ENCODE measurements at places on chromosomes 3 and 15.

- no peak for DNase-seq
These were observed 138.3 kb upstream of the UBP1 start for GRCh38 chr3:33578325-33579177.

GRCh38 chr15:88651136-88651732 is 12.4 kb downstream of the ISG20 start:
- no peak for DNase-seq

GRCh38 chr3:129699199-129699598 is 92.7 kb upstream of the PLXND1 start:
- DNase-seq: no peak

DNA sequence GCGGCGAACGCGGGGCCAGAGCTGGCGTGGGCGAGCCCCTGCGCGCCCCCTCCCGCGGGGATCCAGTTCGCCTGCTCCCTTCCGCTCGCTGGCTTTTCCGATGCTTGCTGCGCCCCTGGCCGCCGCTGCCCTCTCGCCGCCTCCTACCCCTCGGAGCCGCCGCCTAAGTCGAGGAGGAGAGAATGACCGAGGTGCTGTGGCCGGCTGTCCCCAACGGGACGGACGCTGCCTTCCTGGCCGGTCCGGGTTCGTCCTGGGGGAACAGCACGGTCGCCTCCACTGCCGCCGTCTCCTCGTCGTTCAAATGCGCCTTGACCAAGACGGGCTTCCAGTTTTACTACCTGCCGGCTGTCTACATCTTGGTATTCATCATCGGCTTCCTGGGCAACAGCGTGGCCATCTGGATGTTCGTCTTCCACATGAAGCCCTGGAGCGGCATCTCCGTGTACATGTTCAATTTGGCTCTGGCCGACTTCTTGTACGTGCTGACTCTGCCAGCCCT is 721 bp downstream of the P2RY1 start:
- DNase-seq: no peak

DNA sequence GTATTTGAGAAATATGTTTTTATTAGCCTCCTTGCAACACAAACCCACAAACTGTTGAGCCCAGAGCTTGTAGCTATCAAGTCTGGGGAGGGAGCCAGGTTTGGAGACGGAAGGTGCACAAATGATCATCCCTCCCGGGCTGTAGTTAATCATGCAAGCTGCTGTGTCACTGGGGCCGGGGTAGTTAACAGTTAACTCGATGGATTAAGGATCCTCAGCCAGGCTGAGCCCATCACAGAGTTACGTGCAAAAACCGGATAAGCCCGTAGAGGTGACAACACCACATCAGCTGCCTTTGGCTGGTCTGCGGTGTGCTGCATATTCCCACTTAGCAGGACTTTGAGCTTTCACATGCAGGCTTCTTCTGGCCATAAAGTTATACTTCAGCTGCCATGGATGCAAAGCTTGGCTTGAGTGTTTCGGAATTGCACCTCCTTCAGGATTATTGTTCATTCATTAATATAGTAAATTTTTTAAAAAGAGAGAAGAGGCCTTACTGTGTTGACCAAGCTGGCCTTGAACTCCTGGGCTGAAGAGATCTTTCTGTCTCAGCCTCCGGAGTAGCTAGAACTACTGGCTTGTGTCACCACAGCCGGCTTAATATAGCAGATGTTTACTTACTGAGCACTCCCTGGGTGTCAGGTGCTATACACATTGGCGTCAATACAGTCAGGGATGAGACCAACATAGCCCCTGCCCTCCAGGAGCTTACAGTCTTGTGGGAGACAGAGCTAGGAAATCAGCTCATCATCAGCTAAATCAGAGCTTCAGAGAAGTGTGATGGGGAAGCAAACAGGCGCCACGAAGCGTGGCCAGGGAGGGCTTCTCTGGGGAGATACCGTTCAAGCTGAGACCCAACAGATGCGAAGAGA is 226.8 kb upstream of the BHLHE40 start:
- DNase-seq: no peak

DNA sequence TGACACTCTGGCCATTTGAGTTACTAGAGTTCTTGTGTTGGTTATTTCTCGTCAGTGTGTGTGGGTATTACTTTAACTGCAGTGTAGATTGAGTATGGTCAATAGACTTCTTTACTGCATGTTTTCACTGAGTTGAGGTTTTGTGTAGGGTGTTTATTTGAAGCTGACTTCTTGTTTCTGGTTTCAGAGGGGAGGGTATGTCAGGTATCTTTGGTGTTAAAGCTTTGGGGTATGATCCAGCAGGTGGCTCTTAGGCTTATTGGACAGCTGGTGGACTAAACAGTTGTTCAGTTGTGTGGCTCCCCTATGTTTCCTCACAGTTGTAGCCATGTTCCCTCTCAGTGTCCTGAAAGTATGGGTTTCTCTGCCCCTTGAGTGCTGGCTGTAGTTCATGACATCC is 72.0 kb downstream of the AKAP13 start:
- no peak for DNase-seq

- DNase-seq: no peak
These were observed 31.2 kb downstream of the SATB1 start for GRCh38 chr3:18393906-18394305.

GRCh38 chr3:32276279-32276841 is 37.9 kb downstream of the CMTM8 start:
- no peak for DNase-seq

- no peak for DNase-seq
These were observed 177.5 kb downstream of the EPHA6 start for GRCh38 chr3:96991800-96992365.

GRCh38 chr15:90101969-90102890 is at the start of gene IDH2:
Gene IDH2, minus strand, starts transcription at chr15:90102468. Its CDS starts 78 bp downstream, at chr15:90102390.
- DNase-seq: no peak

GRCh38 chr3:186882150-186882524 is 39.6 kb downstream of the ADIPOQ start:
- DNase-seq: no peak

DNA sequence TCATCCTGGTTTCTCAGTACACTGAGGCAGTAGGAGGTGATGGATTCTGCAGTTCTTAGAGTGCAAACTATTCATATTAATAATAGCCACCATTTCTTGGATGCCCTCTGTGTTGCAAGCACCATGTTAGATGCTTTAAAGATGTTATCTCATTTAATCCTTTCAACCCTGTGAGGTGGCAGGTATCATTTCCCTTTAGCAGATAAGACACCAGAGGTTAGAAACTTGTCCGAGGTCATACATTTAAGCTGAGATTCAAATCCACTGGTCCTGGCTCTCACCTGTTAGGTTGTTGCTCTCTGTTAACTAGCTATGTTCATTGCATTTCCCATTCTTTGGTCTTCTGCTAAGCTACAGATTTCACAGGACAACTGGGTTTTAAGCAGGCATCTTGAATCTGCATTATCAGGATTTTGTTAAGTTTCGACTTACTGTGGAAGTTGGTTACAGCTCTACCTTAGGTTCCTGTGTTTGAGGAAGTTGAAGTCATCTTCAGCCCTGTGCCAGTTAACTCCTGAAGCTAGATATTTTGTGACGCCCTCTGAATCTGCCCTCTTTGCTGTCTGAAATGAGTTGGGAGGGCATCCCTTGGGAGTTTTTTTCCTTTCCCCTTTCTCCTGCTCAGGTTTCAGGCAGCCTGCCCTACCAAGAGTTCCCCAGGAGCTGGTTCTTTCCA is 6.4 kb downstream of the PDE8A start:
- DNase-seq: no peak

- DNase-seq: no peak
These were observed 10.7 kb downstream of the PDE8A start for GRCh38 chr15:84992157-84992944.

DNA sequence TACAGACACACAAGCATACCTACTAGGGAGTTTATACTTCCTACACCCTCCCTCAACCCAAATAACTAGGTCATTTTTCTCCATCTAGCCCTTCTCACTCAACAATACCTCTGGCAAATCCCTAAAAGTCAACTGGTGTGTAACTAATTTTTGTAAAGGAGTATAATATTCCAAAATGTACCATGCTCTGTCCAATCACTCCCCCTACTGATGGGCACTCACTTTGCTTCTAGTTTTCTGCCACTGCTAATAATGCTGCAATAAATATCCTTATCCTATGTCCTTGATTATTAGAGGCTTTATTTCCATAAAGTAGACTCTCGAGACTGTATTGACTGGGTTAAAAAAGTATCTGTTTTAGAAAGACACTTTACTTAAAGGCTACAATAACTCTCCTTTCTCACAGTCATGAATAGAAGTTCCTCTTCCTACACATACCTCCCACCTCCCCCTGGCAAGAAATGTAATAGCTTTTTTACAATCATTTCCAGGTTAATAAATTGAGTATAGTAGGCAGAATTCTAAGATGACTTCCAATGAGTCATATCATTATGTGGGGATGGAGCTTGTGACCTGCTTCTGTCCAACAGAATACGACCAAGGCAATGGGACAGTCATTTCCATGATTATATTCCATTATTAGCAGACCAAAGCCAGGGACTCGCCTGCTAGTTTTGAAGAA is 30.0 kb downstream of the SHQ1 start:
- DNase-seq: no peak

GRCh38 chr15:59180945-59181600 is 25.6 kb upstream of the LDHAL6B start:
- no peak for DNase-seq

DNA sequence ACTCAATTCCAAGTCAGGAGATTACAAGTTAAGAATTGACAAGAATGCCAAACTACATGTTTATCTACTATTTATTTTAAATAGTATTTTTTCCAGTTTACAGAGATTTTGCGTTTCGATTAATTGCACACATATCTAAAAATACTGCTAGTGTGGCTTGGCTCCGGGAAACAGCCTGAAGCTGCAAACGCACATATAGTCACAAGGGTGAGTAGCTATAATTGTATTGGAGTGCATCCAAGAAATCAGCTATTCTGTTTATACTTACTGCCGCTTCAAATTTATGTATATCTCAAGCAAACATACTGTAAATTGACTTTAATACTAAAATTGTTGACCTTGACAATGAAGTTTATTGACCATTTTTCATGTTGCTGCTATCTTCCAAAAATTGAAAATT is 77.0 kb upstream of the PLSCR5 start:
- no peak for DNase-seq

DNA sequence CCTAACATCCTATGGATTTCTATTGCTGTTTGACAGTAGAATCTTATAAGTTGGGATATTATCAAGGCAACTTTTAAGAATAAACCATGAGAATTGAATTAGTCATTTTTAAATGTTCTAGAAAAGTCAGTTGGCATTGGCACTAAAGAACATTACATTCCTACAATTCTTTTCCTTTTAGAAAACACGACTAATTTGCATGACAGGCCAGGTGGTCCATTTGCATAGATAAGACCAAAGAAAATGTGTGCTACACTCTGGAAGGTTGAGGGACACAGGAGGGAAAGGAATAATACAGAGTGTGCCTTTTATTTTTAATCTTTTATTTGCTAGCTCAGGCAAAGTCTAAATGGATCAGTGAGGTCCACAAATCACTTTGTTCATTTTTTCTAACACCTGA is 962.3 kb downstream of the EPHA3 start:
- no peak for DNase-seq

DNA sequence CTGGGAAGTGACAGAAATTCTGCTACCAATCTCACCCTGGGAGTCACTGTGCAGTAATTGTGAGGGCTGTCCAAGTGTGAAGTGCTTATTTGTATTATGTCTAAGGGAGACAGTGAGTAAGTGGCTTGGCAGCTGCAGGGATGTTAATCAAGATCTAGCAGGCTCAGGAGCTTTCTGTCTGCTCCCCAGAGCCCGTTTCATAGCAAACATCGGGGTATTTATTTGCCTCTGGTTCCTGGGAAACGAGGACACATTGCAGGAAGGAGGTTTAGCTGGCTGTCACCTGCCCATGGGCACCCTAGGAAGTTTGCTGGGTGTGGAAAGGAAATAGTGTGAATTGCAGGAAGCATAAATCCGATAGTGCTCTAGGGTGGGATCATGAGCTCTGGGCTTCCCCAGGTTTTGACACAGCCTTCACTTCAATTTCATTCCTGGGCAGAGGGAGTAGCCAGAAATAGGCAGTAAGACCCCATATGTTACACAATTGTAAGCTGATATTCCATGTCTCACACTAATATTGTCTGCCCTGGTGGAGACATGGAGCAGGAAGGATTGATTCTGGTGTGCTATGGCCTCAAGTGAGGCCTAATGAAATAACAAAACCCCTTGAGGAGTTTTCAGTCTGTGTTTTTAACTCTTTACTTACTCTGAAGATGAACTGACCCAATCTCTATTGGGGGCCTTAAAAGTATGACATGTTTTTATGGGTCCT is 74.1 kb upstream of the MITF start:
- no peak for DNase-seq

DNA sequence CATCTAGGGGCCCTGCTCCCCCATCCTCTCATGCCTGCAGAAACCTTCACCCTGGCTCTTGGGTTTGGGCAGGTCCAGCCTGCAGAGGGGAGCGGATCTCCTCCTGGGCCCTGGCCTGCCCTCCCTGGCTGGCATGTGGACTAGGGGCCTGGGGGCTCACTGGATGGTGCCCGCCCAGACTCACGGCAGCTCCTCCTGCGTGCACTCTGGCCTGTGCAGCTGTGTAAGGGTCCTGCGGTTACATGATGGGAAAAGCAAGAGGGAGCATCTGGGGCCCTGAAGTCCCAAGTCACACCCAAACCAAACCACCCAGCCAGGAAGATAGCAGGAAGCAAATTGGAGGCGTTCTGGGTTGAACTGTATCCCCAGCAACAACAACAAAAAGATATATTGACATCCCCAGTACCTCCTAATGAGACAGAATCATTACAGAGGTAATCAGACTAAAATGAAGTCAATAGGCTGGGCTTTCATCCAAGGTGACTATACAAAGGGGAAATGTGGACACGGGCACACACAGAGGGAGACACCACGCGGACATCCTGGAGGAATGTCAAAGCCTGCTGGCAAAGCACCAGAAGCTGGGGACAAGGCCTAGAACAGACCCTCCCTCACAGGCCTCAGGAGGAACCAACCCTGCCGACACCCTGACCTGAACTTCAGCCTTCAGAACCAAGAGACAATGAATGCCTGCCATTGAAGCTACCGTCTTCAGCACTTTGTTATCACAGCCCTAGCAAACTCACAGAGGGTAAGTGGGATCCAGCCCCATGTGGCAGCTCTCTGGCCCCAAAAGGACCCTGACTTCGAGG is 10.4 kb upstream of the CLK3 start:
- no peak for DNase-seq

- no peak for DNase-seq
These were observed 27.6 kb downstream of the CHST14 start for GRCh38 chr15:40498418-40498817.
